Stimulated activated CD4-positive, alpha-beta T cell treated with anti-CD3 and anti-CD28 coated beads, Interleukin-4, amount 100 ng/mL, for 4 hours (primary cell): ENCODE measurements at places on chromosomes 1 and 21.

GRCh38 chr1:203360547-203361185 is 9.7 kb upstream of the FMOD start:
- no peak for DNase-seq

- no peak for DNase-seq
Measured at GRCh38 chr21:43849532-43850299, 15.3 kb upstream of the AGPAT3 start.

DNA sequence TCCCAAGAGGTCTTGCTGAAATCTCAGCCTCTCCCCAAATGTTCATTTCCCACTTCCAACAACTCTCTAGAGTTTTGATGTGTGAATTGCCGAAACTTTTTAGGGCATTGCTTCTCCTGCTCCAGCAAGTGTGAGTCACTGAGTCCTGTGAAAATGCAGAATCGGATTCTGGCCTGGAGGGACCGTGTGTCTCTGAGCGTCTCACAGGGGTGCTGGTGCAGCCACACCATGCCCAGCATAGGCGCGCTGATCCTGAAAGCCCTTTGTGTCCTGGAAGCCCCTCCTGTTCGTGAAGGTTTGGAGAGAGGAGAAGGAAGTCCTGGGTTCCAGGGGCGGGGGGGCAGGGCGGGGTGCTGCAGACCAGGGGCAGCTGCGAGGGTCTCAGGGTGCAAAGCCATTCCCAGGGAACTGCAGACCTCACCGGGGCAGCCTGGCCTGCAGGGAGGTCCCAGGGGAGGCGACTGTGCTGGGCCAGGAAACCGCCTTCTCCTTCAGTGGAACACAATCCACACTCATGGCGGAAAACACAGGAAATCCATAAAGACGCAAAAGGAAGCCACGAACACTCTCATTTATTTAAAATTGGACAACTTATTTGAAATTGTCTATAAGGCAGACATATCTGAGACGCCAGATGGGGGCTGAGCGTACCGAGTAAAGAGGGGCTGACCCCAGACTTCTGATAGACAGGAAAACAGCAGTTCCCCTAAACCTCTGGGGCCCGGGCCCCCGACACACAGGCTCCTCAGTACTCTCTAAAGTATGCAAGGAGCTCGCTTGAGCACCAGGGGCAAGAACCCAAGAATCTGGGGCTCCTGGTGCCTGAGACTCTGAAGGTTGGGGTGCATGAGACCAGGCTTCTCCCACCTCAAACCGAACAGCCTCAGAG is 43.5 kb upstream of the ADARB1 start:
- no peak for DNase-seq

DNA sequence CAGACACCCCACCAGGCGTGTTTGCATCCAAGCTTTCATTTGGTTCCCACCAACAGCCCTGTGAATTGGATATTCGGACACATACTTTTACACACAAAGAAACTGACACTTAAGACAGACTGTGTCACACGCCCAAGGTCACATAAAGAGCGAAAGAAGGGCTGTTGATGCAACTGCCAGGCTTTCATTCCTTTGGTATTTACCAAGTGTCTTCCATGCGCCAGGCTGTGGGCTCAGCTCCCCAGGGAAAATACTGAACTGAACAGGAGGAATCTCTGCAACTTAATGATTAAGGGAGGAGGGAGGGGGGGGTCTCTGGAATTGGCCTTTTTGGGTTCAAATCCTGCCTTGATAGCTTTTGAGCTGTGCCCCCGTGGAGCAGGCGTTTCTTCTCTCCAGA is 122.8 kb downstream of the ACTL8 start:
- DNase-seq: no peak

DNA sequence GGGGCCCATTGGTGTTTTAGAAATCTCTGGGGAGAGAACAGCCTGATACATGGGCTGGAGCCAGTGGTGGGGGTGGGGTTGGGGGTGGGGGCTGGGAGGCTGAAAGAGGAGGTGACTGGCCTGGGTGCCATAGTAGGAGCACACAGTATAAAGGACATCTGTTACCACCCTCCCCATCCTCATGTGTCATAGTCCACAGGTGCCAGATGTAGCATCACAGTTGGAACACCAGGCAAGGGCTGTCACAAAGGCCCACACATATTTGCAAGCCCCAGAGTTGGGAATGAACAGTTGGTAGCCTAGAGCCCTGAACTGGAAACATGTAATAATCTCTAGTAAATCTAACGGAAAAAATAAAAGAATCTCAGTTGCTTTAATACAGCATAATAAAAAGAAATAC is 55.1 kb upstream of the CR2 start:
- DNase-seq: no peak

DNA sequence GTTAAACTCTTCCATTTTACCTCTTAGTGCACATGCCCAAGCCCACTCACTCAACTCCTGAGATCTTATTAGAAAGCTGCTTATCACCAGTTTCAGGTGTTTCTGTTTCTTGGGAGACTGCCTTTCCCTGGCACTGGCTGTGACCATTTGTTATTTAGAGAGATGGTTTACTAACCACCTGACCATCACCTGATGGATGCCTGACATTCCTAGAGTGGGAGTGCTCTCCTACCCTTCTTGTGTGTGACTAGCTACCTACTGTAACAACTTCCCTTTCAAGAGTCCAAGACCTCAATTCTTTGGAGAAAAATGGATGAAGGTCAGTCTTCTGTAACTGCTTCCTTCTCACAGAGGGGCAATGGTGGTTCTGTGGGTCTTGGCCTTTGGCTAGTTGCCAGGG is 755.2 kb upstream of the ADAMTS5 start:
- DNase-seq: no peak

GRCh38 chr1:54678776-54679643 is 36.7 kb upstream of the TTC4 start:
- DNase-seq: no peak

DNA sequence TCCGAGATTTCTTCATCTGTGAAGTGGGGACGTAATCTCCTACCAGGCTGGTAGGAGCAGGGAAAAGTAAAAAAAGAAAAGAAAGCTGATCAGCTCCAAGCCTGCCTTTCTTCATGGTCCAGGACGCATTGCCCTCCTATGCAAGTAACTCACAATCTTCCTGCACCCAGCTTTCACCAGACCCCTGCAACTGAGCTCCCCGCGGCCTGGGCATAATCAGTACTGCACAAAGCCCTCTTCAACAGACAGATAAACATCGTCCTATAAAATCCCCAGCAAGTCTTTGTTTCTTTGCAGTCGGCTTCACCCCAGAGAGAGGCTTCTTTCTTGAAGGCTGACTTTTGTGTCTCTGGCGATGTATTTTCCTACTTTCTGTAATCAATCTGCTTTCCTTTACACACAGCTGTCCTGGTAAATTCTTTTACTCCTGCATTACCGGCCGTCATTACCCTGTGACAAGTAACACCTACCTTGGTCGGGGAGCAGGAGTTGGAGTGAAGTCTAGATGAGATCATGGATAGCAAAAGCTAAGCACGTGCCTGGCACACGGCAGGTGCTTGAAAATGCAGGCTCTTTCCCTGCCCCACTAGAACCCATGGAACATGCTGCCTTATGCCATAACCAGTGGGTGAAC is 8.3 kb downstream of the PADI1 start:
- no peak for DNase-seq

DNA sequence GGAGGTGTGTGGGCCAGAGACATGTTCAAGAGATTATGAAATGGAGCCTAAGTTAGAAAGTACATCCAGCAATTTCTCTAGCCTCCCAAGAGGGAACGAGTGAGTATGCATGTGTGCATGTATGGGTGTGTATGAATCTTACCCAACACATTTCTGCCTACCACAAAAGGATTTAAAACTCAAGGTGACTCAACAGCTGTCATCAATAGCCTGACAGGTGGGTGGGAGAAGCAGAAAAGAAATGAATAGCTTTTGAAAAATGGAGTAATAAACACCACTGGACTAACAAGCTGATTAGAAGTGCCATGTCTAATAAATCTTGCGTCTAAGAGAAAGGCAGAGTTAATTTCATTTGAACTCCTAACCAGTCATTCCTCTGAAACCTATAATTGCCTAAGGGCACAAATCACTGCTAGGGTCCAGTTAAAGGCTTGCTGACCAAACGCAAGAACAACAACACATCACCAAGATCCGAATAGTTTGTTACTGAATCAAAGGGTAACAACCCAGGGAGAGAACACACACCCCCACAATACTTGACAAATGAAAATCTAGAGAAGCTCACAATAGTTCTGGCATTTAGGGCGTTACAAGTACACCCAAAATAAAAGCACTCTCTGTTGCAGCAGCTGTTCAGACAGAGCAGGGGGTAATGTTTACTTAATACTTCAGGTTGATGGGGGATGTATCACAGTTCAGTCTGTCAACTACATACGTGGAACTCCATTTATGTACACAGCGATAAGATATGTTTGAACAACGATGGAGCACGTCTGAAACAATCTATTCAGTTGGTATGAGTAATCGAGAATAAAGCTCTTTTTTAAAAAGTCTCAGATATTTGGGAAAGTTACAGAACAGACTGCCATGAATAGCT is 1.4 kb downstream of the KIAA0319L start:
- no peak for DNase-seq

- DNase-seq: no peak
Measured at GRCh38 chr1:49597436-49597835, 426.3 kb downstream of the AGBL4 start.

GRCh38 chr1:236000781-236001180 is 64.1 kb downstream of the NID1 start:
- DNase-seq: no peak

DNA sequence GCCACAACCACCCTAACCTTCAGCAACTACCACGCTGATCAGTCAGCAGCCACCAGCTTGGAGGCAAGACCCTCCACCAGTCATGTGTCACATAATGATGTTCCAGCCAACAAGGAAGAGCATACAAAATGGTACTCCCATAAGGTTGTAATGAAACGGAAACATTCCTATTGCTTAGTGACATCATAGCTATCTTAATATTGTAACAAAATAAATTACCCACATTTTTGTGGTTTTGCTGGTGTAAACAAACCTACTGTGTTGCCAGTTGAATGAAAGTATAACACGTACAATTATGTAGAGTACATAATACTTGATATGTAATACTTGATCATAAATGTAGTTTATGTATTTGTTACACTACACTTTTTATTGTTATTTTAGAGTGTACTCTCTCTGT is 1363.2 kb upstream of the ADGRL4 start:
- no peak for DNase-seq

- DNase-seq: no peak
Measured at GRCh38 chr1:42817976-42818375, 779 bp upstream of the SVBP start.

GRCh38 chr1:149972547-149972946 is 35.9 kb upstream of the MTMR11 start:
- no peak for DNase-seq

- DNase-seq: no peak
Measured at GRCh38 chr21:33027401-33028286, 1.9 kb downstream of the OLIG2 start.

GRCh38 chr1:76075188-76075489 is 593 bp downstream of the ST6GALNAC3 start:
- DNase-seq: no peak

DNA sequence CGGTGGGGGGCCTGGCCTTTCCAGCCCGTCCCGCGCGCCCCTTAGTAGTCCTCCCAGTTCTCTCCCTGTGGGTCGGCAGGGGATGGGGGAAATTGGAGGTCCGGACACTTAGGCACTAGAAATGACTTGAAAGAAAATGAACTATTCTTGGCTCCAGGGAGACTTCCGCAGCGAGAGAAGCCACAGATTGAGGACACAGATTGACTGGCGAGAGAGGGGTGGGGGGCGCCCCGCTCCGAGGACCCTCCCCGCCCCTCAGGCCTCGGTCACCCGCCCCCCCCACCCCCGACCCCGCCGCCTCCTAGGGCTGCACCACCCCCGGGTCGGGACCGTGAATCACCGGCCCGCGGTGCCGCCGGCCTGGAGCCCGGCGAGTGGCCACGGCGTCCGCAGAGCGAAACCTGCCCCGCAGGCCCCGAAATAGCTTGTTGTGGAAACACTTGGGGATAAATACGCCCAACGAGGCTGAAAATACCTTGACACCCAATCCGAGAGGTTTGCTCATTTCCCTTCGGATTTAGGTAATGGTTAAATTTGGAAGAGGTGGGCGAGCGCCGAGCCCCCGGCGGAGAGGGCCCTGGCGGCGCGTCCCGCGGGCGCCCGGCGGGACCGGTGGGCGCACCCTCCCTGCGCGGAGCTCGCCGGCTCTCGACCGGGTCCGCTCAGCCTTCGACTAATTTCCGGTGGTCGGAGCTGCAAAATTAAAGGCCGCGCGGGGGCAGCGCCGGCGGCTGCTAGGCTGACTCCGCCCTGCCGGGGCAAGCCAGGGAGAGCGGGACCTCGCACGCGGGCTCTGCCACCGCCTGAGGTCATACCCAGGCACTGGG is at the start of gene GFI1:
Gene GFI1 (minus strand): TSS at position 675 of the 827 bp plus-strand sequence. CDS start 3,438 bp downstream, outside the sequence.
- peak; percentile 71 for DNase-seq

DNA sequence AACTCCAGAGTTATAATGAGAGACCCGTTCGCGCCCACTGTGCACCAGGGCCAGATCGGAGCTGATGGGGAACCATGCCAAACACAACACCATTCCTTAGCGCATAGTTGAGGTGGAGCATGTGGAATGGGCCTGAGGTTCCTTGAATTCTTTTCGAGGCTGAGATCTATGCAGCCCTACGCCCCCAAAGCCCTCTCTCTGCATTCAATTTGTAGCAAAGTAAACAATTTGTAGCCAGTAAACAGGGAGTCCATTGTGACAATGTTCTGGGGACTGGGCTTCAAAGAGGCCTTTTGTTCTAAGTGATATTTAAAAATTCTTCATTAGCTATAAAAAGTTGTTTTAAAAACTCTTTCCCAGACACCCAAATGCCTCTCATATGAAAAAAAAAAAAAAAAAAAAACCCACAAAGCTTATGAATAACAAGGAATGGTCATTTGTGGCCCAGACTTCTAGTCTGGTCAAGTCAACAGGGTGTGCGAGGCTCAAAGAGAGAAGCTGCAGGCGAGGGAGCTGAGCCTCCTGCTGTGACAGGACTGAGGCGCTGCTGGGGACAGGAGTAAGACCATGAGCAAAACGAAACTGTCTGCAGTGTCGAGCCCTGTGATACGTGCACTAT is 30.6 kb upstream of the KCNE2 start:
- no peak for DNase-seq

GRCh38 chr1:247243524-247244137 is 12.2 kb upstream of the VN1R5 start:
- DNase-seq: no peak

- peak; percentile 25 for DNase-seq
Measured at GRCh38 chr1:231357831-231358354, 19.8 kb downstream of the SPRTN start.

DNA sequence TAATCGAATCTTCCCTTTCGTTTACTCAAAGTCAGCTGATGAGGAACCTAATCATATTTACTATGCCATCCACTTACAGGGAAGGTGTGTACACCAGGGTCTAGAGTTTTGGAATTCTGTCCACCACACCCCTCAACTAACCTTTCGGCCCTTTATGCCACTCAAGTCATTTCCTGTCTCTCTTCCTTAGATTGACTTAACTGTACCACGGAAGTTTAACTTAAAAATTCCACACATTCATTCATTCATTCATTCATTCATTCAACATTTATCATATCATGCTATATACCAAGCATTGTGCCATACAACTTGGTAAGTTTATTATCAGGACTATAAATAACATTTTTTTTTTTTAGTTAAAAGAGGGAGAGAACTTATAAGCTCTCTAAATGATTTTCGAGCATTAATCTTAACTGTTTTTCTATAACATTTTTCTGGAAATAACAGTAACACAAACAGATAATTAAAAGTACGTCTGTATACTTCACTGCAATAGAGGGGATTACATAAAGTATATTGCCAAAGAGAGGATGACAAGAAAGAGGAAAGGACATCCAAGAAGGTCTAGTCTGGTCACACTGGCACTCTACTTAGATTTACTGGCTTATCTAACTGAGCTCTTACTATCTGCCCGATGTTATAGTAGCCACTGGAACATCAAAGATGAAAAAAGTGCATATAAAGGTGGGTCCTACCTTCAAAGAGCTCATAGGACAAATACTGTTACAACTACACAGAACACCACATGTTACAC is 243.7 kb downstream of the PBX1 start:
- no peak for DNase-seq
